ENCODE measurements at places on chromosomes 3 and 15.

DNA sequence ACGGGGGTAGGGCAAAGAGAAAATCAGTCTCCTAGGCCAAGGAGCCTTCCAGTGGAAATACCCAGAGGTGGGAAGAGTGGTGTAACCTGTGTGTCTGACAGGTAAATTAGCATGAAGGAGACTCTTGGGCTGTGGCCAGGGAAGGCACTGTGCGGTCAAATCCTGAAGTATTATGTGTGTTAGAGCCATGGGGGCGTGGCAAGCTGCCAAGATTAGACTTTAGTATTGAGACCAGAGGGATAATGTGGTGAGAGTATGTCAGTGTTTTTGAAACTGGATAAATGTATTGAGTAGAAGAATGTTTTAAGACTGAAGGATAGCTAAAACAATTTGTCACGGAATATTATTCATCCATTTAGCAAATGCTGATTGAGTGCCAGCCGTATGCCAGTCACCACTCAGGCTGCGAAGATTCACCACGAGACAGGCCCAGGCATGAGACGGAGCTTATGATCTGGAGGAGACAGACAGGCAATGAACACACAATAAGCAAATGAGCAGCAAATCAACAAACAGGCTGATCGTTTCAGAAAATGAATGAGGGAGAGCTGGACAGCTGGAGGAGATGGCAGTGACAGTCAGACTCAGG, 445.9 kb downstream of the MCTP2 start:
- no peak for DNase-seq

DNA sequence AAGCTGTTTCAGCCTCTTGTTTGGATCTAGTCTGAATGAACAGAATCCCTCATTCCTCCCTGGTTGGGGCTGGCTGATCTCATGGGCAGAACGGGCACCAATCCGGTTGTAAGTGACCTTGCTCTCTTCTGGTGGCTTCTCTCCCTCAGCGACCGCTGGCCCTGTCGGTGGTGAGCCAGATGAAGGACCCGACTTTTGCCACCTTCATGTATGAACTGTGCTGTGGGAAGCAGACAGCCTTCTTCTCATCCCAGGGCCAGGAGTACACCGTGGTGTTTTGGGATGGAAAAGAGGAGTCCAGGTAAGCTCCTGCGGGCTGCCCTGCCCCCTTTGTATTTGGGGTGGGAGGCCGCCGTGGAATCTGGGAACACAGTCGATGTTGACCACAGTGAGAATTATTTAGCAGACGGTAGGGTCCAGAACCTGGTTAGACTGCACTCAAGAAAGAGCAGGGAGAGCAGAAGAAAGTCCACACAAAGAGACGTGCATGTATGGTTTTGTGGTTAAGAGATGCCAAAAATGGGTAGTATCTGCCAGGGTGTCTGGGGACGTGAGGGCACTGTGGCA, 138.8 kb downstream of the LRRK1 start:
- no peak for DNase-seq

DNA sequence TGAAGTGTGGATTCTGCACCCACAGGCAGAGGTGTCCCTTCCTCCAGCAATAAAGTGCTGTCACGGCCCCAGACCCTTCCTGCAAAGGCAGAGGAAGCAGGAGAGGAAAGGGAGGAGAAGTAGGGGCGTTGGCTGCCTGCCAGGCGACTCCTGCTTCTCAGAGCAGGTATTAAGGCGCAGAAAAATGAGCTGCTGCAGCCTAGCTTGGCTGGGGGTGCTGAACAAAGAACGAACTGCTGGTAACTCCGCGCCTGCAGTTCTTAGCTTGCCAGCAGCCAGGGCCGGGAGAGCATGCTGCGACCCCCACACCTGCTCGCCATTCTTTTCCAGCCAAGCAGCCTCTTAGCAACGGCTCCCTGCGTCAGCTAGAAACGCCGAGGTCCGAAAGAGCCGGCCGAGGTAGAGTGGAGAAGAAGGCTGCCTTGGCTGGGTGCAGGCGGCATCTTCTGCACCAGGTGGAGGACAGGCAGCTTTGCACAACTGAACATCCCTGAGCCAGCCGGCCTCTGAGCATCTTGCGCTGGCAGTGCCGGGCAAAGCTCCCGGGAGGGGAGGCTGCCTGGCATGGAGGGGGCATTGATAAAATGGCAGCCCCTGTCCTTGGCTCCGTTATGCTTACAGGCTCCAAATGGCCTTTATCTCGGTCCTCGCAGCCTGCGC, 296.0 kb downstream of the MEX3B start:
- DNase-seq: no peak

DNA sequence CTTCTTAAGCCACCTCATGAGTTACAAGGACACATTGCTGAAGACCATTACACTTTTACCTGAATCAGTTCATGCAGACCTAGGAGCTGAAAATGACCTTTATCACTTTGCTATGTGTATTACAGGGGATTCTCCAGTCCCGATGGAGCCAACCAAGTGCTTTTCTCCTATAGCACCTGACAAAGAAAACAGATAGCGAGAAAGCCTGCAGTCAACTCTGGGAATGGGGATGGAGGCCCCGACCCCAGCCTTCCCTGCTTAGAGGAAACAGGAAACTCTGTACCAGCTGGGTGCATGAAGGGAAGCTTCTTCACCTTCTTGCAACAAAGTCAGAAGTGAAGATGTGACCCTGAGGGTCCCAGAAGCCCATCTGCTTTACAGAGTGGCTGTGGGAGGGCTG, 168.3 kb upstream of the SEMA6D start:
- no peak for DNase-seq

- no peak for DNase-seq
Measured at GRCh38 chr3:109910772-109911171, 573.4 kb upstream of the DPPA4 start.

- peak; percentile 62 for DNase-seq
Measured at GRCh38 chr3:121483290-121483689, 62.5 kb downstream of the POLQ start.

- DNase-seq: peak; percentile 80
Measured at GRCh38 chr3:15610082-15610759, 8.7 kb downstream of the BTD start.

- peak; percentile 45 for DNase-seq
Measured at GRCh38 chr3:66376568-66376967, 124.3 kb downstream of the LRIG1 start.

- DNase-seq: no peak
Measured at GRCh38 chr3:173702561-173702960, 305.0 kb downstream of the NLGN1 start.

DNA sequence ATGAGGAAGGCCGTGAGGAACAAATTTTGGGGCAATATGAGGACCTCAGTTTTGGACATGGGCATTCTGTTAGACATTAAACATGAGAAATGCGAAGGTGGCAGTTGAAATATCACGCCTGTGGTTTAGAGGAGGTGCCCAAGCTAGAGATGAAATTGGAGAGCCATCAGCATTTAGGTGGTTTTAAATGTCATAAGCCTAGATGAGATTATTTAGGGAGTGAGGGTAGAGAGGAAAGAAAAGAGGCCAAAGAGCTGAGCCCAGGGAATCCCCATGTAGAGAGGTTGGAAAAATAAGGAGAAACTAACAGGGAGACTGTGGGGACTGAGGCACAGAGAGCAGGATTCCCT, 14.9 kb downstream of the RTP1 start:
- no peak for DNase-seq
